Body of pancreas (tissue), 4 donors: ENCODE measurements at places on chromosomes 1 and 21. TPM values are rescaled to one million over a fixed set of nuclear protein-coding genes. Genes with fewer than 3 reads are reported as not detected.
A peak's percentile ranks its signal among the peaks of the same experiment; 100 is the strongest.

MCOLN3 gene
- total RNA-seq, result 15.8 TPM

DNA sequence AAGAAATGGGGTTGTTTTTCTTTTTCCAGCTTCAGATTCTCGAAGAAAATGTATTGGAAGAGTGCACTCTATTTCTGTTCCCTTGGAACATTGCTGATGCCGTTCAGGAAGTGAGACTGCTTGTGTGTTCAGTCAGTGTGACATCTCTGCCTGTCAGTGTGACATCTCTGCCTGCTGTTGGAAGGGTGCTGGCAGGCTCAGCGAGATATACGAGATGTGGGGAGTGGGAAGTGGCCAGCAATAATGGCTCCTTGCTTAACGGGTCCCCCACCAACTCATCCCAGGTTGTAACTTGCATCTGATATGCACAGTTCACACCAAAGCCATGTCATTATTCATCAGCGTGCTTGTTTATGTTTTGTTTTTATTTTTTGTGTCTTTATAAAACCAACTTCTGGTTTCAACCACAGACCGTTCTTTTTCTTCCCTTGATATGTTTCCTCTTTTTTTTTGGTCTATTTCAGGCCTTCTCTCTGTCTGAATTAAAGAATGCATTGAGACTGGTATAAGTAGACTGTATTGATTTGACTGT is 145.4 kb downstream of the GALNT2 start:
- no peak for DNase-seq

S100A12 gene
- not detected for total RNA-seq

GRCh38 chr1:54619749-54620148 is 3.6 kb downstream of the FAM151A start:
- DNase-seq, result no peak

GUCA2A gene
- total RNA-seq, result not detected

DNA sequence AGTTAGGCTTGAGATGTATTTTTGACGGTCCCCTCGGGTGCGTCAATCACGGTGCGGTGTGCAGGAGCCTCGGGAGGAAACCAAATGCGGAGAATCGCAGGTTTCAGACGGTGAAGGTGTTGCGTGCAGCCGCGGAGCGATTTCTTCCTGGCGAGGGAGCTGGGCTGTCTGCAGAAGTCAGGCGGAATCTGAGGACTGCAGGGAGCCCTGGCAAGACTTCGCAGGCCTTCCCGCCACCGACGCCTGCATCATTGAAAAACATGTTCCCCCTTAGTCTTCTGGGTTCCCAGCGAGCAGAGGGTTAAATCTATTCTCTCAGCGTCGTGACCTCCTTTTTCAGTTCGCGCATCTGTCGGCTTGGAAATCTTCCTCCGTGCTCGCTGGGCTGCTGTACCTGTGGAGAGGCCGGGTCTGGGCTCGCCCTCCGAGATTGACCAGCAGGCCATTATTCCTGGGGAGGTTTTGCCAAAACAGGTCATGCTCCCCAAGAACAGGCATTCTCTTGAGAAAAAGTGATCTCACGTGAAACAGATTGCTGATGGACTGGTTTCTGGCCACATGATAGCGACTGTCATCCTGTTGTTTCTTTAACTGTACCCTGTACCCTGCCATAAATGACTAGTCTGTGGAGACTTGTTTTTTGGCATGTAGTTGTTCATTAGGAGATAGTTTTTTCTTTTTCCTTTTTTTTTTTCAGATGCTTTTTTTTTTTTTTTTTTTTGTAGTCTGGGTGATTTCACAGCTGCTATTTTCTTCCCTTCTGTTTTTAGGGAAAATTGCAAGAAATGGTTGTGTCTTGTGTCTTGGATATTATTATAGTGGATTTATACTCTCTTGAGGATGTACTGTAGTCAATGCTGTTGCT is 894 bp downstream of the EPB41 start:
- DNase-seq, result peak; percentile 47

DNA sequence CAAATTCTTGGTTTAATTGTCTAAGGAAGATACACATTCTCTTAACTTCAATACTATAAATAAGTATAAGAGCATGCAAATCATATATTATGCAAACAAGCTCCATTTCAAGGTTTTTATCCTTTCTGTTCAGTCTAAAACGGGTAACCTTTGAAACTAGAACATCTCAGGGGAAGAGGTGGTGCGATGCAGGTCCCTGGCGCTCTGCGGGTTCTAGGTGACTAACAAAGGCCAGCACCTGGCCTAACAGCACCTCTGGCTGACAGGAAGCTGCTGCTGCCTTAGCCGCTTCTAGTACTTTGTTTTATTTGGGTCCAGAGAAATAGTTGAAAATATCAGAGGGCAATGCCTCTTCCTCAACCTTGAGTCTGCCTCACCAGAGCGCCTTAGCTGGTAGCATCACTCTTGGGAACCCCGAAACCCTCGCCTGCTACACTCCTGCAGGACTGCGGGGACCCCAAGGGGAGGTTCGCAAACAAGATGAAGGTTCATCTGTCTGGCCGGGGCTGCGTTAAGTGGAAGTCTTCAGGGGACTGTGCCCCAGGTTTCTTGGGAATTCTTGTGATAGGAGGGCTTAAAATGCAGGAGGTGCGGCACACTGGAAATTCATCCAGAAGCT is 45.5 kb downstream of the PRDM15 start:
- no peak for DNase-seq

GRCh38 chr1:15637826-15638225 is 20.6 kb downstream of the DDI2 start:
- DNase-seq, result no peak

AMPD2 gene
- 22.1 TPM for total RNA-seq

DNA sequence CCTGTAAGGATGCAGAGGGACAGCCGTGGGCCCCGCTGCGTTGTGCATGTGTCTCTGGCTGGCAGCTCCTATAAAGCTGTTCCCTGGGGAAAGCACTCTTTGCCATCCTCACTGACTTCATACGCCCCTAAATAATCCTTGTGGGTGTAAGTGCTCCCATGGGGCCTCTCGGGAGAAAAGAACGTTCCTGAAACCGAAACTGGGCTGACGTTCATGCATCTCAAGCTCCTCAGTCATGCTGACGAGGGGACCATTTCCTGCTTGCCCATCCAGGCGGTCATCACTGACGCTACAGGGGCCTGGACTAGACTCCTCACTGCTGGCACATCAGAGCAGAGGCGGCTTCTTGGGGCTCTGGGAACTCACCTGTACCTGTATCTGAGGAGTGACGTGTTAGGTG is 73.1 kb upstream of the USP24 start:
- no peak for DNase-seq

RXFP4 gene
- 0.26 TPM for total RNA-seq

TSPAN2 gene
- total RNA-seq, result 4.0 TPM

- DNase-seq, result no peak
These were observed 12.6 kb downstream of the METTL13 start for GRCh38 chr1:171794085-171794484.

- DNase-seq, result peak; percentile 73
These were observed 760 bp upstream of the TINAGL1 start for GRCh38 chr1:31575369-31576140.

DNA sequence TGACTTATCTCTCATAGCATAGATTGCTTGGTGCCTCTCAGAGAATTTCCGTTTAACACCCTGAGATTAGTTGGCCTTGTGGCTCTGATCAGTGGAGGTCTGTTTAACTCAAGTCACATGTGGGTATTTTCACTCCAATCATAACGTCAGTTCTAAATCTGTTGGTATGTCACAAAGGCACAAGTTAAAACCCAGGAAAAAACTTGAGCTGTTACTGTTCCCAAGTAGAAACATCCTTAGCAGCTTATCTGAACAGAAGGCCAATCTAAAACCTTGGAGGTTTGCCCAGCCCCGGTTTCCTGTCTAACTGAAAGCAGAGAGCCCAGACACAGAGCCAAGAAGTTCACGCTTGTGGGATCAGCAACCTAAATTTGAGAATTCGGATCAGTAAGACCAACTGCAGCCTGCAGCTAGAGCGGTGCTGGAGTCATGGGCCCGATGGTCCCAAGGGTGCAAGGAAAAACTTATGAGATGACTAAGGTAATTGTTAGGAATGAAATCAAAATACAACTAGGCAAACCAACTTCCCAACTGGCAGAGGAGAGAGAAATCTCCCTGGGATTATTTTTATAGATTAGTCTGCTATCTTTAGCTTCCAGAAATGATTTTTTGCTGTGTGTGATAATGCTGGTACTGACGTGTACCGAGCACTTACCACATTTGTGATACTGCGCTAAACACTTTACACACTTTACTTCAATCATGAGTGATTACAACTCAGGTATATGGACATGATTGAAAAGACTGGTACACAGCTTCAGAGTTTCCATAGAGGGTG is 90.2 kb upstream of the C1orf21 start:
- peak; percentile 89 for DNase-seq

- no peak for DNase-seq
These were observed 86.4 kb downstream of the GPR161 start for GRCh38 chr1:168050307-168050706.
